ENCODE measurements at places on chromosomes 4 and X.

DNA sequence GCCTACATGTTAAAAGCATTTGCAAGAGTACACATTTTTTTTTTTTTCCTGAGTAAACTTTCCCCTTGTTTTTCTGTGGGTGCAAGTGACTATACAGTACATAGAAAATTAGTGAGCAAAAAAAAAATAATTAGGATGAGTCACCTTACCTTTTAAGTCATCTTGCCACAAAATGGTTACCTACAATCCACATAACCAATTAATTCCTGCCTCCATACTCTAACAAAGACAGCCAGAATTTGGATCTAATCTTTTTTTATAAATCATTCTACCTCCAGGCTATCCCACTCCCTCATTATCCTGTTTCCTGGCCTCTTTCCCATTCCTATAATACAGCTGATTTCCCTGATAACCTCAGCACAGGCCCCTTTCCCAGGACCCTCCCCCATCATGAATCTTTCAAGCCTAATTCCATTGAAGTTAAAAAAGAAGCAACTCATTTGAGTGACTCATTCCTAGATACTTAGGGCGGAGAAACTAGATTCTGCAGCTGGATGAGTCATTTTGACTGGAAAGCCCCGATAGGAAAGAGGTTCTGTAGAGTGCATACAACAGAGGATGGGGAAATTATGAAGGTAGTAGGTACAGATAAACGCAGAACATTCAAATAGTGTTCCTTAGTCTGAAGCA lies 128.2 kb downstream of the C4orf51 start:
- no peak overlapping the region for H3K27ac ChIP-seq
- H3K4me3 ChIP-seq: no peak overlapping the region
- no peaks in the 10 kb centered on the region for H3K4me1 ChIP-seq

DNA sequence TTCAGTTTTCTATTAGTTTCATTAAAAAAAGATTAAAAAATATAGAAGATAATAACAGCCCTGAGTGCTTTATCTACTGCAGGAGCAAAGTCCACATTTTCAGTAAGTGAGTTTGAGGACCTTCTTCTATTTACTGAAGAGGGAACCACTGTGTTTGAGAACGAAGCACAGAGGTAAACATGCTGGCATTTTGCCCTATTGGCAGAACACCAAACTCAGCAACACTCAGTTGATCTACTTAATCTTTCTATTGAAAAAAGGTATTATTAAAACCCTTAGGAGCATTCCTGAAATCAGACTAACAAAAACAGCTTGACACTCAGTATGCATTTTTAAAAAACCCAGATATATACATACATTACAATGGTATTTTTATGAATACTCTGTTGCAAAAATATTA lies 1496.7 kb downstream of the TECRL start:
- H3K36me3 ChIP-seq: no peaks in the 10 kb centered on the region
- H3K4me3 ChIP-seq: no peak overlapping the region
- DNase-seq: no peak
- no peaks in the 10 kb centered on the region for H3K4me1 ChIP-seq
- no peaks in the 10 kb centered on the region for H3K27me3 ChIP-seq

DNA sequence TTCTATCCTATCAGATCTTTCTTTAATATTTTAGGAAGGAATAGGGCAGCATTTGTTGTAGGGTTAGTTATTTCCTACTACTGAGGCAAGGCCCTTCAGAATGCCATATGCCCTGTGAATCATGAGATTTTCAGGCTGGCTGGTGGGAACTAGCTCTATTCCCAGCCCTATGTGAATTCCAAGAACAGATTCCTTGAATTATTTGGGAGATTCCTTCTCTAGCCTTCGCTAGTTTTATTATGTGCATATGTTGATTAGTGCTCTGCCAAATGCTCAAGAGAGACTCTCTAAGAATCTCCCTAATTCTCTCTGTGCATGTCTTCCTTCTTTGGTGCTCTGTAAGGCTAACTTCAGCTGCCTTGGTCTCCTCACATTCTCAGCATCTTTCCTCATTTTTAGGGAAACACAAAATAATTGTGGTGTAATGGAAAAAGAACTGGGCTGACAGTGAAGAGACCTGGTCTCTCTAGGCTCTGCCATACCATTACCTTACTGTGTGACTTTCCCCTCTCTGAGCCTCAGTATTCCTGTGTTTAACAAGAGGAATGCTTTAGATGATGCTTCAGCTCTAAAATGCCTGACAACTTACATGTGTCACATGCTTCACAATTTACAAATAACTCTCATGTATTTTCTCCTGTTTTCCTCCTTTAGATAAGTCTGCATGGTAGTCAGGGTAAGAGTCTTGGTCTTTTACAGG lies 79.7 kb downstream of the VMA21 start:
- H3K27ac ChIP-seq: no peak overlapping the region
- H3K4me3 ChIP-seq: no peak overlapping the region

DNA sequence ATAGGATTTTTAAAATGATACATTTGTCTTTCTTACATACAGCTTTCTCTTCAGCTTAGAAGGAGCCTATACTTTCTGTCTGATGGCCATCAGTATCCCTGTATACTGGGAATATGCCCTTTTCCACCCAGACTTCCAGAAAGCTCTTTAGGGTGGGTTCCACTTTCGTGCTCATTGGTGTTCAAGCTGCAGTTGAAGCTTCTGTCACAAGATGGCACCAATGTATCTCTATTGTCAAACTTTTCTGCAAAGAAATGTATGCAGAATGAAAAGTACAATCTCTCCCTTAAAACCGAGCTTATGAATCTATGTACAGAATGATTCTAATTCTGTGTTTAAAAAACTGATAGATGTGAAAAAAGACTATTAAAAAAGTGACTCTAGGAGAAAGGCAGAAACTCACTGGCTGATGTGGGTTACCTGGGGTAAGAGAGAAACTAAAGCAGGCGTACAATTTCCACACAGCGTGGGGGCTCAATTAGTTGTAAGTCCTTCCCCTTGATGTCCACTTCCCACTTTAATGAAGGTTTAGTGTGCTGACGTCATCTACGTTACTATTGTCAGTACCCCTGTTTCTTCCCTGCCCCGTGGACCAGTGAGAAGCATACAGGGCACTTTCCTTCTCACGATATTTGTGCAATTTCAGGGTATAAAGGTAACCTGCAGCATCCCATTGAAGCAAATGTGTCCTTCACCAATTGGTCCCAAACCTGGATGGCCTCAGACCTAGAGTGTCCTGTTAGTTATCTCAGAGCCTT lies 57.3 kb upstream of the TCEAL2 start:
- no peaks in the 10 kb centered on the region for H3K36me3 ChIP-seq
- no peak overlapping the region for H3K27ac ChIP-seq
- peak; percentile 17 for DNase-seq

DNA sequence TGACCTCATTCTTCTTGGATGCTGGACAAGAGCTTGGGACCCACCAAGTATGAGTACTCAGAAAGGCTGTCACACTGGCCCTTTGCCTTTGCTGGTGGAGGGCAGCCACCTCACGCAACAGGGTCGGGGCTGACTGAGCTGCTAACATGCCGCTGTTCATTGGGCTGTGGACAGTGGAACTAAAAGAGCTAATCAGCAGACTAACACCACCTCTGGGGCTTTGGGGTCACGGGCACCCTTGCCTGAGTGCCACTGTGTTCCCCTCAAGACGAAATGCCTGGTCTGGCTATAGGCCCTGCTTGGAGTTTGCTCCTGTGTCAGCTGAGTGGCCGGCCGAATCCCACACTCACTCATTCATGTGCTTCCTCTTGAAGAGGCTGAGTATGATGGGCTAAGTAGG lies 559.6 kb downstream of the SPRY1 start:
- no peaks in the 10 kb centered on the region for H3K27me3 ChIP-seq
- H3K4me3 ChIP-seq: no peak overlapping the region
- H3K4me1 ChIP-seq: no peaks in the 10 kb centered on the region
- no peak overlapping the region for H3K27ac ChIP-seq

GRCh38 chr4:38166082-38166481 lies 205.9 kb downstream of the PTTG2 start:
- no peak overlapping the region for H3K4me3 ChIP-seq
- no peak for DNase-seq
- H3K27ac ChIP-seq: no peak overlapping the region

DNA sequence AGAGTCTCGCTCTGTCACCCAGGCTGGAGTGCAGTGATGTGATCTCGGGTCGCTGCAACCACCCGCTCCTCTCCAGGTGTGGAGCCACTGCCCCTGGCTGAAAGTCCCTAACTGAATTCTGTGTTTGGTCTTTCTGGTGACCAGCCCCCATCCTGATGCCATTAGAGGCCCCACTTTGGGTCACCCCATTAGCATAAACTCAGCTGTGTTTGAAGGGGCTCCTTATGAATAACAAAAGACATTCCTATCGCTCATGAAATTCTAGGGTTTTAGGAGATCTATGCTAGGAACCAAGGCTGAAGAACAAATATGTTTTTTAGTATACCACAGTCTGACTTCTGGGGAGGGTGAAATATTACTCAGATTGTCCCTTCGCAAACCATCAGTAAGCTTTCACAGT lies 652.9 kb downstream of the ADGRL3 start:
- H3K4me3 ChIP-seq: no peak overlapping the region
- DNase-seq: no peak
- H3K4me1 ChIP-seq: no peaks in the 10 kb centered on the region

GRCh38 chr4:76197031-76197743 lies 16.4 kb downstream of the SCARB2 start:
- no peak overlapping the region for H3K27ac ChIP-seq
- no peak overlapping the region for H3K4me3 ChIP-seq
- H3K4me1 ChIP-seq: no peaks in the 10 kb centered on the region
- H3K27me3 ChIP-seq: no peaks in the 10 kb centered on the region

DNA sequence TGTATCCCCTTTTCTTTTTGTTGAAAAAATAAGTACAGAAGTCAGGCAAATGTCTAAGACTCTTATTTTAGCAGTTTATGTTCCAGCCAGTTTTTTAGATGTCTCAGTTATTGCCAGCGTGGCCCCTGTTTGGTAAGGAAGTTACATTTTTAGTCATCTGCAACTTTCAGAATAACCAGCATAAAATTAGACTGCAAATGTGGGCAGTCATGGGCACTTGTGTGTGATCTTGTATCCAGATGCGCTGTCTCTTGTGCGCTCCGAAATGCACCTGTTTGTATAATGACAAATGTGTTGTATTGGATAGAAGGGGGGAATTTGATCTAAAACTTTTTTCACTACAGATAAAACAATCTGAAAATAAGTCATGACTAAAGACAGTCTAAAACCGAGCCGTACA lies 44.3 kb upstream of the CLCN4 start:
- H3K36me3 ChIP-seq: no peaks in the 10 kb centered on the region
- H3K4me3 ChIP-seq: no peak overlapping the region
- H3K4me1 ChIP-seq: peaks cover 51% of the 10 kb centered on the region
- no peak for DNase-seq
- no peaks in the 10 kb centered on the region for H3K27me3 ChIP-seq

GRCh38 chr4:174631901-174632758 lies 109.8 kb upstream of the HPGD start:
- H3K4me1 ChIP-seq: no peaks in the 10 kb centered on the region
- peak; percentile 16 for DNase-seq
- no peaks in the 10 kb centered on the region for H3K27me3 ChIP-seq
- H3K4me3 ChIP-seq: no peak overlapping the region
- H3K36me3 ChIP-seq: no peaks in the 10 kb centered on the region

- H3K4me1 ChIP-seq: no peaks in the 10 kb centered on the region
- H3K4me3 ChIP-seq: no peak overlapping the region
- H3K27ac ChIP-seq: no peak overlapping the region
- no peaks in the 10 kb centered on the region for H3K27me3 ChIP-seq
- no peak for DNase-seq
Measured at GRCh38 chrX:48816014-48816810, 10.1 kb upstream of the ERAS start.

DNA sequence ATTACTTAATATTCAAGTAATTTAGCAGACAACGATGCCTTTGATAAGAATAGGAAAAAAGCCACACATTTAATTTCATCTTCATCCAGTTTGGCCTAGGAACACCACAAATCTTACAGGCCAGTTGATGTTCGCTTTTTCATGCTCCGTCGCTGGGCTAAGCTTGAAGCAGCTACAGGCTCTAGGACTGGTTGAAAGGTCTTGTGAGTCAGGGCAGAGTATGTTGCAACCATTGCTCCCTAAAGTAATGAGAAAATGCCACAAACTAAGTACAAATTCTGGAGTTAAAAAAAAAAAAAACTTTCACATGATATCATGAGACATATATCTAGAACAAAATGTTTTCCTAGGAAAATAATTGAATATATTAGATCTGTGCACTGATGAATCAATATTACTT lies 123.8 kb downstream of the RPS6KA6 start:
- H3K4me1 ChIP-seq: no peaks in the 10 kb centered on the region
- no peak overlapping the region for H3K4me3 ChIP-seq
- H3K27me3 ChIP-seq: no peaks in the 10 kb centered on the region
- H3K27ac ChIP-seq: no peak overlapping the region
